ENCODE measurements at places on chromosomes 3 and 15.

DNA sequence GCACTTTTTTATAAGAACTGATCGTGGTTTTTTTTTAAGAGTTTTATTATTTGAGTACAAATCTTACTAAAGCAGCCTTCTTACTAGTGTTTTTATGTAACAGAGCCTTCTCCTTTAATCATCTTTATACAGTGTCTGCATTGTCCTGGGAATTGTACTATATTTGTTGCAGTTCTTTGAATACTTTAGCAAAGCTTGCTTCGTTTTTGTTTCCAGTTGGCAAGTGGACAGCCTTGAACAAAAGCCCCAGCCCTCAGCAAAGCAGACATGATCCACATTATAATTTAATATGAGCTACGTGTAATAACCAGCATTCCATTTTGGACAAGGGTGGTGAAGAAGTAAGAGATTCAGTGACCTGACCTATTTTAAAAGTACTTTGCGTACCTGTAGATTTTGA is 112.2 kb upstream of the FLNB start:
- DNase-seq = no peak

DNA sequence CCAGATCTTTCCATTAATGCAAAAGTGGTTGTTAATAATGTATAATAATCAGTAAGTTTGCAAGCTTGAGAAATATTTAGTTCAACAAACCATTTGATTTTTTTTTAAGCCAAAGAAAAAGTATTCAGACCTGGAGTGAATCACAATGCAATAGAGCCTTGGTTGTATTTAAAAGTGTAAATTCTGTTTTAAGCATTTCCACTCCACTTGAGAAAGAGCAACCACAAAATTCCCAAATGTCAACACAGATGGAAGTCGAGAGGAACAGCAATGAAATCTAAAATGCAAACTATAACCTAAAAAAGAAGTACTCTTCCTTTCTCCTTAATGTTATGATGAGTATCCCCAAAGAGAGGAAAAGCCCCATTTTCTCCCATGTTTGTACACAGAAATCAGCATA is 20.2 kb downstream of the GBE1 start:
- no peak for DNase-seq

GRCh38 chr3:123099331-123100192 is 32.7 kb downstream of the PDIA5 start:
- no peak for DNase-seq

GRCh38 chr3:186118692-186119091 is 9.8 kb upstream of the ETV5 start:
- DNase-seq = peak; percentile 18

DNA sequence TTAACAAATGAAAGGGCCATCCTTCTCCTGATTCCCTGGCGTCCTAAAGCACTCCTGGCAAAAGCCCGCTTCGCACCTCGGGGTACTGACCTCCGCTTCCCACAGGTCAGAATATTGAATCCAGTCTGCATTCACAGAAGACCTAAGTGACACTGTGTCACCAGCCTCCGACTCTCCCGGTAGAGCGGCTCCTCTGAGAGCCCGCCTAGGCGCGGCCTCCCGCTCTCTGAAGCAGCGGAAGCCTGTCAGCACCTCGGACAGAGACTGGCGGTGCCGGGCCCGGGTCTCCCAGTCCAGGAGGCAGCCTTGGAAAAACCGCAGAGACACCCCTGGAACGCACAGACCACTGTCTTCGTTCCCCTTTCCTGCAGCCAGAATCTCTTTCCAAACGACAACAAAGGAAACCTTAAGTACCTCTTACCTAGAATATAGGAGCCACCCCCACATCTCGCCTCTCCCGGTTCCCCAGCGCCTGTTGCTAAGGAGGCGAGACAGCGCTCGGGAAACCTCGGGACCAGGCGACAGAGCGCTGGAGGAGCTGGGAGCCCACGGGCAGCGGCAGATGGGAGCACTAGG is 1.2 kb downstream of the GABRB3 start:
- peak; percentile 6 for DNase-seq

DNA sequence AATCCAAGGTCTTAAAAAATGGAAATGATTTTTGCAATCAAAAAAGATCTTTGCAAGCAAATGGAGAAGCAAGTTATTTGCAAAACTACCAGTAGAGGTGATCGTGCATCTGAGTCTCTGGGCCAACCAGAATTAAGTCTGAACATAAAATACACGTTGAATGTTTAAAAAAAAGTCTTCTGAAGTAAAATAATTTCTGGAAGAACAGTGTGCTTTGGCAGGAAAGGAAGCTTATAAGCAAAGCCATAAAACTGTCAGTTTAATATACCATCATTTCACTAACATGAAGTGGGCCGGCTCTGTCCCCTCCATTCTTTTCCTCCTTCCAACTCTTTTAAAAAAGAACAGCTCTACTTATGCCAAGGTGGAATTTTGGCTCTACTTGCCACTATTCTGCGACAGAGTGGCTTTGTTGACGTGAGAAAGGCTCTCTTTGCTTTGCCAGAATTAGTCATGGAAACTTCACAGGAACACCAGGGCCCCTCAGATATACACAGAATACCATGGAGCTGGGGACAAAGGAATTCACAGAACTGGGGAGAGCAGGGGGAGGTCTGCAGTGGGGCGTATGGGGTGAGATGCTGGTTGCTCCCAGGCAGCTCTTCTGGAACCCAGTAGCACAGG is 29.8 kb downstream of the FSTL1 start:
- peak; percentile 51 for DNase-seq

DNA sequence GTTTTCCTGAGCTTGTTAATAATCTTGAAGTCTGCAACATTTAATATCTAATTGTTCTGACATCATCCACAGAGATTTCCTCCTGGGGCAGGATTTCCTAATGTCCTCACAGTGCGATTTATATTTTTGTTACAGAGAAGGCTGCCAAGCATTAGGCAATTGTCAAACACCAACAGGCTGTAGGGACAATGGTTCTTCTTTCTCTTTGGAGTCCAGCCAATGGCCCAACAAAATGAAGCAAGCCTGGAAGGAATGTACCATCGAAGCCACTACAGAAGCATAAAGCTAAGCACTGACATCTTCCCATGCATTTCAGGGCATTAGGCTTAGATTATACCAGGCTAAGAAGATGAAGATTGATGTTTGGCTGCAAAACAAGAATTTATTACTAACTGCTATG is 173.0 kb upstream of the FRMD4B start:
- no peak for DNase-seq

GRCh38 chr3:156433138-156433537 is 121.8 kb downstream of the SSR3 start:
- DNase-seq = no peak

DNA sequence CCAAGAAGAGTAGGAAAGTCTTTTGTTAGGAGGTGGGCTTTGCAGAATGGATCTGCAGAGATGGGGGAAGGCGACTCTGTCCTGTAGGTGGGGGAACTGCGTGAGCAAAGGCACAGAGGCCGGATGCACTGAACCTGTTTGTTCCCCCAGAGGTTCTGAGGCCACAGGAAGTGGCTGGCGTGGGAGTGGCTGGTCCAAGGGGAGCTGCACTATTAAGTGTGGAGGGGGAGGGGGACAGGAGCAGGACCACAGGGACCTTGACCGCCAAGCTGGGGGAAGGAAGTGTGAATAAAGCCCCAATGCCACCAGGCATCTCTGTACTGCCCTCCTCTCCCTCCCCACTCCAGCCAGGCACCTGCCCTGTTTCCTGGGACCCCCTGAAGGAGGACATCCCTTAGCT is 51.8 kb downstream of the CYP11A1 start:
- no peak for DNase-seq

GRCh38 chr3:8256441-8257071 is 245.1 kb upstream of the LMCD1 start:
- no peak for DNase-seq

GRCh38 chr15:37941779-37942178 is 7.3 kb downstream of the TMCO5A start:
- no peak for DNase-seq

GRCh38 chr3:20137647-20138046 is 48.4 kb downstream of the SGO1 start:
- DNase-seq = no peak

- DNase-seq = no peak
Measured at GRCh38 chr3:149579838-149580542, 77.8 kb downstream of the WWTR1 start.

- DNase-seq = peak; percentile 10
Measured at GRCh38 chr3:5499404-5499803, 311.9 kb downstream of the EDEM1 start.

DNA sequence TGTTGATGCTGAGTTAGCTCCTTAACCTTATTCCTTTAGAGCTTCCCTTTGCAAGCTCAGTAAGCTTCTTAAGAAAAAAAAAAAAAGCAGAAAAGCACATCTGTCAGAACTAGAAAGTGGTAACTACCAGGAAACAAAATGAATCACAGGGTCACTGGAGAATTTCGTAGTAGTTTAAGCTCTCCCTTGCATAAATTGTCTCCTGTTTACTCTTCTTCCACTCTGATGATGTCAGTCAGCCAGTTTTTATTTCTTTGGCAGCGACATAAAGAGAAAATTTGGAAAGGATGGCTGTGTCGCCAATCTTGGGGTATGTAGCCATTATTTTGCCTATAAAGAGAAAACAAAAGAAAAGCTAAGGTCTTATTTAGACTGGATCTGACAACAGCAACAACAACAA is 3.2 kb upstream of the GABRR3 start:
- no peak for DNase-seq

GRCh38 chr15:63818191-63818590 is 15.6 kb downstream of the HERC1 start:
- peak; percentile 76 for DNase-seq

DNA sequence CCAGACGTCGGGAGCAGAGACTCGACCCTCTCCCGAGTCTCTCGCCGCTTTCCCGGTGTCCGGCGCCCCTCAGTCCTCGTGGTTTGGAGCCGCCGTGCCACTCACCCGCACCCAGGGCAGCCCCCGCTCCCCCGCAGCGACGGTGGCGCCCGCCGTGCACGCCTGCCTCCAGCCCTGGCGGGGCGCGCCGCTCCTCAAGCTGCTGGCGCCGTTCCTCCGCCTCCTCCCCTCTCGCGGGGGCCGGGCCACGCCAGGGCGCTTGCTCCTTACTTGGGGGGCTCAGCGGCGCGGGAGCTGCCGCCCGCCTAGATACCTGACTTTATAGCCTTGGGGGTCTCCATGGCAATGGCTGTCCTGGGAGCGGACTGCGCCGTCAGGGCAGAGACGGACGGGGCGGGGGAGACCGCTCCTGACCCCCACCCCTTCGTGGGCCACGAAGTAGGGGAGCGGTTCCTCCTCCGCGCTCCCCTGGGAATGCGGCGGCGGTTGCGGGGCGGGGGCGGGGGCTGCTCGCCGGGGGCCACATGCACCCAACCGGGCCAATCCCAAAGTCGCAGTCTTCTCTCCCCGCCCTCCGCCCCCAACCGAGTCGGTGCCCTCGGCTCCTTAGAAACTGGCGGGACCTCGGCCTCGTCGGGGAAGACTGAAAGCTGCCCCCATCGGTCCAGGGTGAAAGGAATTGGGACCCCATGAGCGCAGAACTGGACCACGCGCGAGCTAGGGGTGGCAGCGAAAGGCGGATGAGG is at the start of gene ANKRD63:
Gene ANKRD63 (minus strand): TSS at position 196 of the 746 bp plus-strand sequence. CDS start 478 bp downstream, outside the sequence.
- DNase-seq = no peak

DNA sequence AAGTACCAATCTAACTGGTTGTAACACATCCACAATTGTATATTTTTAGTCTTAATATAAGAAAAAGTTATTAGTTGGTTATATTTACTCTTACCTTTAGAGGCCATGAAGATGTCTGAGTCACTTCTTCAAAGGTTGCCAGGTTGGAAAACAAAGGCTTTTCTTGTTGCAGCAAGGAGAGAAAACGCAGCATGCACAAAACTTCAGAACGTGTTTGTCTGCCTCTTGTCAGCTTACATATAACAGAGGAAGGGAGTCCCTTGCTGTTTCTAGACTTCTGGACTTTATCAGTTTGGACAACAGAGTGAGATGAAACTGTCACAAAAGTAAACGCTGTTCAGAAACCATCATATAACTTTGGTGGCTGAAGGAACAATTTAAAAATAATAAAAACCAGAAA is at the start of gene PLSCR5:
Gene PLSCR5 (minus strand): TSS at position 241 of the 400 bp plus-strand sequence. CDS start 134 bp downstream, at position 107.
- no peak for DNase-seq

DNA sequence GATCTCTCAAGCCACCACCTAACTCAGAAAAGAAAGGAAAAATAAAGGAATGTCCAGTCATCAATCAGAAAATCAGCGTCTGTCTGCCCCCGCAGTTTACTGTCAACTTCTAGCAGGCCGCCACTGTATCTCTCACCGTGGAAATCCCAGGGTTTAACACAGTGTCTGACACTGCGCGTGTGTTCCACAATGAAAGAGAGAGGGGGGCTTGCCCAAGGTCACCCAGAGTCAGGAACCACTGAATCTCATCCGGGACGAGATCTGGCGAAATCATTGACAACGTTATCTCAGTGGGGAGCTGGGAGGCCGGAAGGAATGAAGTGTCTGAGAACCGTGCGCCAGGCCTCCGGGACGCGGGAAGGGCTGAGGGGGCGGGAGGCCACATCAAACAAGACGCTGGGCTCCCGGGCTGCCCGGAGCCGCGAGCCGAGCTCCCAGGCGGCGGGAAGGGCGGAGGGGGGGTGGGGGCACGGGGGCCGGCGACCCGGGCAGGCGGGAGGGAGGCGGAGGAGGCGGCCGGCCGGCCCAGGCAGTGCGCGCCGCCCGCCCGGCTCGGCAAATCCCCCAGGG is 2.2 kb upstream of the HES1 start:
- peak; percentile 43 for DNase-seq

DNA sequence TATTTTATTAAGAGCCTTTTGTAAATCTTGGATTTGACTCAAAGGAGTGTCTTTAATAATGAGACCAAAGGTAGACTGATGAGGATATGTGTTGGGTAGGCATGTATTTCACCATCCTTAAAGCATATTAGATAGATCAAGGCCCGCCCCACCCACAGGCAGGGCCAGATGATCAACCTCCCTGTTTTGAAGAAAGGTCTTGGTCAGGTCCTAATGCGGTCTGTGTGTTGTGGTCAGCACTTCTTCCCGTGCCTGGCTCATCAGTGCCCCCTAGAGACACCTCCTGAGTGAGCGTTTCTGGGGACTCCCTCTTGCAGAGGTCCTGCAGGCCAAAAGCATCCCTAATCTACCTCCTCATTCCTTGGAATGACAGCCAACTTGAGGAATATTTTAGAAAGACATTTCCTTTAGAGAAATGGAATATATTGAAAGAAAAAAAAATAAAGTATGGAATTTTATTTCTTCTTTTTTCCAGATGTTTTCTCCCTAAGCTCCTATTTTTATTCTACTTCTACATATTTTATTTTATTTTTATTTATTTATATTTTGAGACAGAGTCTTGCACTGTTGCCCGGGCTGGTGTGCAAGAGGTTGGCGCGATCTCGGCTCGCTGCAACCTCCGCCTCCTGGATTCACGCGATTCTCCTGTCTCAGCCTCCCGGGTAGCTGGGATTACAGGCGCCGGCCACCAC is 6.0 kb downstream of the TM4SF4 start:
- peak; percentile 67 for DNase-seq
